ENCODE measurements at places on chromosomes 4 and X. TPM values are rescaled to one million over a fixed set of nuclear protein-coding genes. Genes with fewer than 3 reads are reported as not detected.

LEF1 gene
- 0.69 TPM for total RNA-seq

F11 gene
- total RNA-seq = not detected

TRAM1L1 gene
- total RNA-seq = 4.2 TPM

FGF13 gene
- total RNA-seq = 55.3 TPM

GRIA2 gene
- not detected for total RNA-seq

ASMT gene
- total RNA-seq = not detected

GRCh38 chr4:128513664-128514484 is 226.3 kb upstream of the PGRMC2 start:
- no peak for DNase-seq

DNA sequence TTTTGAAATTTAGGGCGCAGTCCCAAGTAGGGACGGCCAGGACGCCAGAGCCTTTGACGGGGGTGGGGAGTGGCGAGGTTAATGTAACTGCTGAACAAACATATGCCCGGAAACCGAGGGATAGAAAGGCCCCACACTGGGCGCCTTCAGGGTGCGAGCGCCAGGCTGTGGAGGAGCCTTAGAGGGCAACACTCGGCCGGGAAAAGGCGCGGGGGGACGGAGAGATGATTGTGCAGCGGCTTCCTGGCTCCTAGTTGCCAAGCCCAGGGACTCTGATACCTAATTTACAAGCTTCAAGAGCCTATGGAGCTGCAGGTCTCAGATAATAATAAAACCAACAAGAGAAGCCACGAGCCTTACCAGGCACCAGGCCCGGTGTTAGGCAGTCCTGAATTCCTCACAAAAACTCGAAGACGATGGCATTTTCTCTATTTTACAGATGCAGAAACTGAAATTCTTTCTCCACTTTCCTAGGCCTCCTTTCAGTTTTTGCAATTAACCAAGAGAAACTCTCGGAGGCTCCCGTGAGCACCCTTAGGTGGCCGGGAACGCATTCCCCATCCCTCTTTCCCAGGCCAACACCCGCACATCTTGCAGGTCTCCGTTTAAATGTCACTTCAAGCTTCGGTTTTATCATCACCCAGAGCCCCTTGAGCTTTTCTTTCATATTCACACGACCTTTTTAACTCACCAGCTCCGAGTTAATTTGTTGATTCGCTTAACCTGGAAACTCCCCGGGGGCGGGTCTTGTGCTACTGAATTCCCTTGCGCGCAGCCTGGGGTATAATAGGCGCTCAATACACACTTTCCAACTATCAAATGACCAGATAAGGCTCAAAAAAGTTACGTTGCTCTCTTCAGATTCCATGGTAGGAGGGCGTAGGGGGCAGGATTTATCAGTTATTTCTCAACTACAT is 6.4 kb upstream of the GSX2 start:
- no peak for DNase-seq

DNA sequence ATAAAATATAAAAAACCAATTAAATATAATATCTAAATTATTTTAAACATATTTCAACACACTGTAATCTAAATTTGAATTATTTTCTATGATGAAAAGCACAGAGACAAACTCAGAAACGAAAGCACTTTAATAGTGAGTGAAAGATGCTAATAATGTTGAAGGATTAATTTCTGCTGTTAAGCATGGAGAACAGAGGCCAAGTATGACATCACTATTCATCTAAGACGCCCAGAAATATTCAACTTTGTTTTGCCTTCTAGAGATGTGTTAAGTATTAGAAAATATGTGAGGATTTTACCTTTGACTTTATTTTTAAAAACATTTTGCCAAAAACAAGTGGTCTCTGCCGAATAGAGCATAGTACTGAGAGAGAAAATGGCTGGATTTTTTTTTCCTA is 19.3 kb downstream of the ARHGEF6 start:
- DNase-seq = no peak

GRCh38 chr4:123073650-123074049 is 151.3 kb upstream of the NUDT6 start:
- DNase-seq = no peak

DNA sequence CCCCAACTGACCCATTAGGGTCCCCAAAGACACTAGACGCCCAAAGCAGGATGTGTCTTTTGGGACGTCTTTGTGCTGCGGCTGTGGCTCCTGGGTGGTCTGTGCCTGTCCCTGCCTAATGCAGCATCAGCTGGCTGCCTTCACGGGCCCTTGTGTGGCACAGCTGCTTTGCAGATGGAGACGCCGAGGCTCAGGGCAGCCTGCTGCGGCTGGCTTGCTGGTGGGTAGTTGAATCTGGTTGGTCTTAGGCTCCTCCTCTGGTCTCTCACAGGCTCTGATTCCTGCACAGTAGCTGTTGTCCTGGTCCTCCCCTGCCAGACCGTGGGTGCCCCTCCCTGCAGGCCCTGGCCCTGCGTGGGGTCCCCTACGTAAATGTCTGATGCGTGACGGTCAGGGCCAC is 8.1 kb downstream of the CPZ start:
- DNase-seq = no peak

- no peak for DNase-seq
Measured at GRCh38 chrX:12911122-12911470, 4.7 kb downstream of the TLR8 start.

DNA sequence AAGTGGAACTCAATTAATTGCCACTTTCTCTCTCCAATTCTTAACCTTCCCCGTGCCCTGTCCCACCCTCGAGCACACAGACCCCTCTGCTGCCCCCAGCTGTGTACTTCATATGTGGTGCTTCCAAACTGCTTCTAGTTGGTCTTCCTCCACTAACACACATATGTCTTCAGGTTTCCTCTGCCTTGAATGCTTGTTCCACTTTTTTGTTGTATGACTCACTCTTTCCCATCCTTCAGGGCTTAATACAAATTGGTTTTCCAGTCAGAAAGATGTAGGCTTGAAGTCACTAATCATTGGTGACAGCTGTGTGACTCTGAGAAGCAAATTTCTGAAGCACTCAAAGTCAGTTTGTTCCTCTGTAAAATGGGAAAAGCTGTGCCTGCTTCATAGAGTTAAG is 30.6 kb downstream of the TRIM2 start:
- no peak for DNase-seq

DNA sequence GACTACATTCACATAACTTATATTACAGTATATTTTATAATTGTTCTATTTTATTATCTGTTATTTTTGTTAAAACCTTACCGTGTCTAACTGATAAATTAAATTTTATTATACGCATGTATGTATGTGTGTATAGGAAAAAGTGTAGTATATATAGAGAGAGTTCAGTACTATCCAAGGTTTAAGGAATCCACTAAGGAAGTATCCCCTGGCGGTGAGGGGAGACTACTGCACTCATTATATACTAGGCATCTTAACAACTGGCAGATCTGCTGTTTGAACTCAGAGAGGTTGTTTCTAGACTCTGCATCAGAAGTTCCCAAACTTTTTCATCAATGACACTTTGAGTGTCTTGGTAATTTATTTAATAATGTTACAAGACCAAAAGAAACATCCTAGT is 70.9 kb downstream of the NDST4 start:
- DNase-seq = no peak

DNA sequence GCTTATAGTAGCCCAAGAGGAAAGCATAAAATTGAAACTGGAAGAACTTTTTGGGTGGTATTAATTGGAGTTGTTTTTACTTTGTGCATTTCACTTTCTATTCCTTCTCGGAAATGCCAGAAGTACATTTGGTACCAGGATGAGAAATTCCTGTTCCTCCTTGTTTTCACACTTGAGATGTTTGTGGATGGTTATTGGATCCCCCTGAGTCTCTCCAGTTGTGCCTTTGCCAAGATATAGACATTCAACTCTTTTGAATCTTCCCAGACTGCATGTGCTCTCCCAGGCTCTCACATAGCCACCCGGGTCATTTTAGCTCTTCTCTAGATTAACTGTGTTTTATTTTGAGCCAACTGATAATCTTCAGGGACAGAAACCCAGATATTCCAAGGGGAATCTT is 120.5 kb downstream of the AFF1 start:
- DNase-seq = peak; percentile 3

- no peak for DNase-seq
Measured at GRCh38 chr4:123976285-123976684, 579.7 kb downstream of the SPRY1 start.

GRCh38 chr4:8377103-8378075 is 63.1 kb downstream of the ACOX3 start:
- no peak for DNase-seq

- no peak for DNase-seq
Measured at GRCh38 chr4:87910795-87911194, 64.7 kb upstream of the SPP1 start.

GRCh38 chr4:79163981-79164490 is 161.8 kb downstream of the NAA11 start:
- no peak for DNase-seq

GRCh38 chr4:89660444-89661172 is 176.4 kb downstream of the SNCA start:
- no peak for DNase-seq

DNA sequence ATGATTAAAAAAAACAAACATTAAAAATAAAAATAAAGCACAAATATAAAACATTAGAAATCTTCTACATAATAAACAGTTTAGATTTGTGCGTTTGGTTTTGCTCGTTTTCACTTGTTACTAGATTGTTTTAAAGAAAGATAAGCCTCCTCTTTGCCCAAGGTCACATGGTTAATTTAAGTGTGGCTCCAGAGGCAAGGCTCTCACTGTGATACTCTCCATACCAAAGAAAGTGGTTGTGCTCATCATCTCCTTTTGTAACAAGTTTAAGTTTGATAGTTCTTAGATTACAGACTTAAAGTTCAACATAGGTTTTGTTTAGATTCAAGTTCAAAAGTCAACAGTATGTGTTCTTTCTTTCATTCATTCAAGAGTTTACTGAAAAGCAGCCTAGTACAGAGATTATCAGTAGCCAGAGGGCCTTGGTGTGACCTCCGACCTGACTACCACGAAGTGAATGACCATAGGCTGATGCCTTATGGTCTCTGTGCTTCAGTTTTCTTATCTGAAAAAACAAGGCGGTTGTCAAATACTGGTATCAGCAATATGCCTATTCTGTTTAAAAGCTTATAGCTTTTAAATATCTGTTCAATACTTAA is 133.2 kb downstream of the ZAR1 start:
- DNase-seq = no peak

DNA sequence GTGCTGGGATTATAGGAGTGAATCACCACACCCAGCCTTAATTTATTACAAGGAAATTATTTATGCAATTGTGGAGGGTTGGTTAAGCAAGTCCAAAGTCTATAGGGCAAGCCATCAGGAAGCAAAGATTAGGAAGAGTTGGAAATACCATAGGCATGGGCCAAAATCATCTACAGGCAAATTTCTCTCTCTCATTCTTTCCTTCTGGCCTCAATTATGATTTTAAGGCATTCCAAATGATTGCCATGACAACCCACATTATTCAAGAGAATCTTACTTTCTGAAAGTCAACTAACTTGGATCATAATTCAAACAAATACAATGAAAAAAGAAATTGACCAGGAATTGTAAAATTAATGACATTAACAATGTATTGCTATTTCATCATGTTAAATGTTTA is 400.8 kb downstream of the GPM6A start:
- DNase-seq = no peak

DNA sequence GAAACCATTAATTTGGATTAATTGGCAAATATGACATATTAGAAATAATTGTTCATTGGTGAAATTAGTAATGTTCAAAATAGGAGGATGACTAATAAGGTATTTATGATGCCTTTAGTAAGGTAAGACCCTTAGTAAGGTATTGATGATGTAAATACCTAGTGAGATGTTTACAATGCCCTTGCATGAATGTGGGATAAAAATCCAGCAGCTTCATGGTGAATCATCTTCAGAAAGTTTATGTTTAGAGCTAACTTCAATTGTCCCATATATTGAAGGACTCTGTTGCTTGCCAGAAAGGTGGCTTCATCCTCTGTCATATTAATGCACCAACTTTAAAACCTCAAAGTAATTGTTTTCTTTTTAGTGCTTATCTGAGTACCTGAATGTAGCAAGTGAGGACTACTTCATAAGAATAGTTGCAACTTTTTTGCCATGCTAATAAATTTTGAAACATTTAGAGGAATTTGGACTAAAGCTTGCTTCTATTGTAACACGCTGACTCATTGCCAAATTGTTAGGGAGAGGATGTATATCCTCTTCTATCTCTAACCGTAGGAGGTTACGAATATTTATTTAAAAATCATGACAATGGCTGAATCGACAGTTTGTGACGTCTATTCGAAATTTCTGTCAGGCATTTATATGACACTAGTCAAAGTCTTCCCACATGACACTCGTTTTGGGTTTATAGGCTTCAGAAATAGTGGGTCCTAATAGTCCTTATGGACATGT is 174.1 kb upstream of the HS3ST1 start:
- DNase-seq = no peak

- DNase-seq = no peak
Measured at GRCh38 chrX:20362268-20363267, 95.9 kb upstream of the RPS6KA3 start.

DNA sequence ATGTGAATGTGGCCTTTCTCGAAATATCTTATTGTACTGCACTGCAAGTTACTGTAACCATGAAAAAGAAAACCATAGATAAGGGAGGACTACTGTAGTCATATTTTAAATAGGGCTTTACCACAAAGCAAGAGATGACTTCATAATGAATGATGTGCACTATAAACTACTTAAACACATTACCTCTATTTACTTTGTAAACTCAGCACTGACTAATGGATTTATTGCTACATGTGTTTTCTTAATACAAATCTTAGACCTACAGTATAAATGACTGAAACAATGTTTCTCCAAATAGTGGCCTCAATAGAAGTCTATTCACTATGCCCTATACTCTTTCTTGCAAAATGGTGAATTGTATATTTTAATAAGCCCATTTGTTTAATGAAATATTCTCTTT is 61.1 kb downstream of the HDX start:
- DNase-seq = no peak

DNA sequence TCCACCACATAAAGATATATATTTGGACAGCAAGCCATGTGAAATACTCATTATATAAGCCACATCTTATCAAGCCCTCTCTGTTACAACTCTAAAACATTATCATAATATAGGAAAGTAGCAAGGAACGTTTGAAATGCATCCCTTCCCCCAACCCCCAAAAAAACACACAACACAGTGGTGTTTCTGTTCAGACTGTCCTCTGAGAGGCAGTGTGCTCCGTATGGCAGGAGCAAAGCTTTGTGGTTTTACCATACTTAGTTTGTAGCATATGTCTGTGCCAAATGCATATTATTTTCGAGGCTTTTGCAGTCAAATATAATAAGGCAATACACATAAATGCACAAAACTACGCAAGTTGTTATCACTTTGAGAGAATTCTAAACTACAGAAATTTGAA is 194.2 kb downstream of the RAPGEF2 start:
- DNase-seq = no peak

GRCh38 chr4:8760561-8760960 is 111.1 kb downstream of the HMX1 start:
- DNase-seq = no peak

DNA sequence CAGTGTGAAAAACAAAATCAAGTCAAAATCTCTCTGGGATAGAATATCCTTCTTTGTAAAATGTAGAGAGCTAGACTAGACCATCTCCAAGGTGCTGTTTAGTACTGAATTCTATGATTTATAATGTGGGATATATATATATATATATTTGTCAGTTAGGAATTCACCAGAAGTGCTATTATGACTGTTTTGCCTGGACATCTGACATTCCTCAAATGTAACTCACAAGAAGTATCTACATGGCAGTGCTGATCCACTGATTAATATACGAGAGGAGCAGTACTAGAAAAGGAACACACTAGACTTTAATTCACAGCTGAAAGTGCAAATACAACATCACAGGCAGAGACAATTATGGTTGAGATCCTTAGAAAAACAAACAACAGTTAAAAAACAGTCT is 208.9 kb downstream of the GBA3 start:
- DNase-seq = no peak

GRCh38 chr4:154086247-154086646 is 297.4 kb upstream of the SFRP2 start:
- DNase-seq = no peak
